Trophoblast cell (in vitro differentiated cells and primary cell): ENCODE measurements at places on chromosomes 2 and 18.

GRCh38 chr2:130878933-130879332 is 42.2 kb downstream of the ARHGEF4 start:
- peaks cover 6% of the 10 kb centered on the region for H3K4me1 ChIP-seq
- H3K27me3 ChIP-seq, result no peaks in the 10 kb centered on the region
- H3K4me3 ChIP-seq, result no peak overlapping the region
- no peaks in the 10 kb centered on the region for H3K36me3 ChIP-seq
- H3K27ac ChIP-seq, result no peak overlapping the region

GRCh38 chr2:28366496-28367282 is 26.0 kb upstream of the FOSL2 start:
- H3K4me1 ChIP-seq, result peaks cover 40% of the 10 kb centered on the region
- DNase-seq, result no peak
- no peaks in the 10 kb centered on the region for H3K36me3 ChIP-seq
- no peak overlapping the region for H3K4me3 ChIP-seq

DNA sequence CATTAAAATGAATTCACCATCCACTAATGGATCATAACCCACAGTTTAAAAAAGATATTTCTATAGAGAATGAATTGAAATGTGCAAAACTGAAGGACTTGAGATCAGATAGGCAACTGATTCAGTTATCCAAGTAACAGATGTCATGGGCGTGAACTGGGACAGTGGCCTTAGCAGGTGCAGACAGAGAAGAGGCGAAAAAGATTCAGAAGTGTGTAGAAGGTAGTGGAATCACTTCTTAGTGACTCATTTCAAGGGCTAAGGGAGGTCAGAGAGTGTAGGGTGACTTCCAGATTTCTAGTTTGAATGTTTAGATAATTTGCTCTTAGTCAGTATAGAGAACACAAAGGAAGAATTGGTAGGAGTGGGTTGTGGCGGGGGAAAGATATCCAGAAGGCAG is 79.7 kb downstream of the EHBP1 start:
- H3K36me3 ChIP-seq, result peaks cover 7% of the 10 kb centered on the region
- no peak for DNase-seq
- H3K4me3 ChIP-seq, result no peak overlapping the region
- H3K4me1 ChIP-seq, result no peaks in the 10 kb centered on the region

DNA sequence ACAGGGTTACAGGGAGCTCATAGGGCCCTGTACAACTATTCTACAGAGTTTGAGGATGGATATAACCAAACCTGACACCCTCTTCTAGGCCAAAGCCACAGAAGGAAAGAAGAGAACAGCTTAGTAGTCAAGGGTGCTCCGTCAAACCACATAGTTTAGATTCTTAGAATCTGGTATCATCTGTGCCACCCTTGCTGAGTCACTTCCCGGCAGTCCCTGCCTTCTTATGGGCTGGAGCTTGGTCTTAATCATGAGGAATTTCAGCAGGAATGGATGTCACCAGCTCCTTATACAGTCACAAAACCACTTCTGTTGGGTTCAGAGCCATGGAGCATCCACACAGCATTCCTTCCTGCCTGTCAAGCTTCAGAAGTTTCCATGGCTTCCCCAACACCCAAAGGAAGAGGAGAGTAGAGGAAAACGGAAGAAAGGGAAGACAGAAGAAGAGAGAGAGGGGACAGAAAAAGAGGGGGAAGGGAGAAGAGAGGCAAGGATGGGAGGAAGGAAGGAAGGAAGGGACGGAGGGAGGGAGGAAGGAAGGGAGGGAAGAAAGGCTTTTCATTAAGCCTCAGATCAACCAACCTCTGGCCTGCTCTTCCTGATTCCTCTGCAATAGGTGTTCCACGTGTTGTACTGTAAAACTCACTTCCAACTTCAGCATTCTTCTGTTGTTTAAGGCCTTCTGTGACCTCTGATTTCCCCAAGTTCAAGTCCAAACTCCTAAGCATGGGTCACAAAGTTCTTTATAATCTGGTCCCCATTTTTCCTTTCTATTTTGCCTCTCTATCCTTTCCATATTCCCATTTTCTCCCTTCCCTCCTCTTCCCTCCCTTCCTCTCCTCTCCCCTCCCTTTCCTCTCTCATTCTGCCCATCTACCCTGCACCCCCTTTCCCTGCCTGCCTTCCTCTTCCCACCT is 246.1 kb upstream of the TNP1 start:
- no peaks in the 10 kb centered on the region for H3K36me3 ChIP-seq
- DNase-seq, result peak; percentile 91
- peak overlapping the region; percentile 51 for H3K27ac ChIP-seq
- H3K4me3 ChIP-seq, result no peak overlapping the region
- peaks cover 3% of the 10 kb centered on the region for H3K4me1 ChIP-seq

- peaks cover 1% of the 10 kb centered on the region for H3K36me3 ChIP-seq
- no peaks in the 10 kb centered on the region for H3K27me3 ChIP-seq
- no peak overlapping the region for H3K27ac ChIP-seq
- no peaks in the 10 kb centered on the region for H3K4me1 ChIP-seq
- no peak overlapping the region for H3K4me3 ChIP-seq
Measured at GRCh38 chr2:135664623-135665068, 77.0 kb upstream of the UBXN4 start.

DNA sequence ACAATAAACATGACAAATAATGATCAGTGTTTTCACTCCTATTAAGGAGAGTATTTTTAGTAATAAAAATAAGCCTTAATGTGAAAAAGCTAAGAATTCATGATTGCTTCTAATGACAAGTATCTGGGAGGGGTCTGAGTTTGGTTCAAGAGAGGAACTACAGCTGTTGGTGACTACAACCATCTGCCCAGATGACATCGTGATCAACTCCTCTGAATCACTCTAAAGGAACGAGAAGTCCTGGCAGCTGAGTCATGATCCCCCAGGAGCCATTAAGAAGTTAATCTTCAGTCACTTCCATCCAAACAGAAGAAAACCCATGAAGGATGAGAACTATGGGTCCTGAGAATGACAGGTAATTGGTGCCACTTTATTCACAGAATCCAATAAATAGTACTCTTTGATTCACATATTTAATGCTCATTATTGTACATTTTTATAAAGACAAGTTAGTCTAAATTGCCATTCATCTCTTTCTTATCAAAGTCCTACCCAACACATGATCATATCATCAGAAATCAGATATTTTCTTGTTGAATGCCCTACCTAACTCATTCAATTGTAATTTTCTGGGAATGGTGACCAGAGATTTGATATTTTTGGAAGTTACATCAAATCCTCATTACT is 6.8 kb downstream of the TFPI start:
- no peaks in the 10 kb centered on the region for H3K4me1 ChIP-seq
- peak; percentile 89 for DNase-seq
- H3K27me3 ChIP-seq, result no peaks in the 10 kb centered on the region
- H3K36me3 ChIP-seq, result no peaks in the 10 kb centered on the region

DNA sequence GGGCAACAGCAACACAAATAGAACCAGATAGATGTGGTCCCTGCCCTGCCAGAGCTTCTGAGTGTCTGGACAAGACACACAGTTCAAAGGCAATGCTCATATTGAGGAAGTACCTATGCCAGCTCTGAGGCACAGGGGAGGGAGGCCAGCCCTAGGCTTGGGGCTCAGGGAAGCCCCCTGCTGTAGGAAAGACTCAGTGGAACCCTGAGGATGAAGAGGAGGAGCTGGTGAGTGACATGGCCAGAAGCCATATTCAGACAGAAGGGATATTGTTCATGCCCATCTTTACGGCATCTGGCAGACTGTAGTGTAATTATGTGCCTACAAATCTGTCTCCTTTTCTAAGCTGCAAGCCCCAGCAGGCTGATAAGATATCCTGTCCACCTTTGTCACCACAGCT is 8.8 kb downstream of the SIGLEC15 start:
- H3K36me3 ChIP-seq, result no peaks in the 10 kb centered on the region
- H3K4me3 ChIP-seq, result no peak overlapping the region
- no peak for DNase-seq
- H3K27ac ChIP-seq, result no peak overlapping the region

DNA sequence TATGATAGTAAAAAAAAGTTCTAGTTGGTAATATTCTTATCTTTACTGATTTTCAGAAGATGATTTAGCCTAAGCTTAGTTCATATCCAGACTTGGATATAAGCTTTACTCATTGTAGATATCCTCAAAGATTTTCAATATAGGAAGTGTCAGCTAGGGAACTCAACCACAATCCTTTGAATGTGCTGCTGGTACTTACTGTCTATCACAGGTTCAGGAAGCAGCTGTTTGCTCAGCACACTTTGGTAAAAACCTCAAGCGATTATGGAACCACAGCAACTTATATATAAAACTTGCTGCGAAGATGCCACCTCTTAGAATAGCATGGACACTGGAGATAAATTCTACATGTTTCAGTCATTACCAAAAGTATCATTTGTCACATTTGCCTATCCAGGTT is 60.1 kb upstream of the TNFRSF11A start:
- H3K4me1 ChIP-seq, result no peaks in the 10 kb centered on the region
- no peak overlapping the region for H3K27ac ChIP-seq
- DNase-seq, result no peak
- peaks cover 4% of the 10 kb centered on the region for H3K36me3 ChIP-seq
- no peaks in the 10 kb centered on the region for H3K27me3 ChIP-seq

GRCh38 chr18:41982942-41983660 is 28.1 kb downstream of the PIK3C3 start:
- no peaks in the 10 kb centered on the region for H3K36me3 ChIP-seq
- H3K4me1 ChIP-seq, result no peaks in the 10 kb centered on the region
- no peak overlapping the region for H3K27ac ChIP-seq
- H3K27me3 ChIP-seq, result no peaks in the 10 kb centered on the region
